ENCODE measurements at places on chromosomes 7 and 10. TPM values are rescaled to one million over a fixed set of nuclear protein-coding genes. Genes with fewer than 3 reads are reported as not detected.

ZPBP gene
- total RNA-seq = not detected

SPDYE11 gene
- not detected for total RNA-seq

H2BK1 gene
- total RNA-seq = not detected

ASZ1 gene
- not detected for total RNA-seq

PCGF5 gene
- total RNA-seq = 57.7 TPM

ANXA8 gene
- total RNA-seq = not detected

- peaks cover 2% of the 10 kb centered on the region for H3K36me3 ChIP-seq
- DNase-seq = no peak
- H3K27me3 ChIP-seq = no peaks in the 10 kb centered on the region
- no peak overlapping the region for H3K27ac ChIP-seq
These were observed 6.8 kb downstream of the LMBR1 start for GRCh38 chr7:156886020-156886795.

GRCh38 chr10:66575251-66575855 is 350.5 kb upstream of the LRRTM3 start:
- no peak for DNase-seq
- no peaks in the 10 kb centered on the region for H3K36me3 ChIP-seq
- H3K27me3 ChIP-seq = no peaks in the 10 kb centered on the region
- no peaks in the 10 kb centered on the region for H3K4me1 ChIP-seq

GRCh38 chr10:92702301-92702916 is 12.7 kb downstream of the HHEX start:
- DNase-seq = no peak
- H3K36me3 ChIP-seq = no peaks in the 10 kb centered on the region
- peaks cover 18% of the 10 kb centered on the region for H3K4me1 ChIP-seq
- H3K27me3 ChIP-seq = peaks cover 48% of the 10 kb centered on the region
- no peak overlapping the region for H3K4me3 ChIP-seq
- no peak overlapping the region for H3K27ac ChIP-seq

DNA sequence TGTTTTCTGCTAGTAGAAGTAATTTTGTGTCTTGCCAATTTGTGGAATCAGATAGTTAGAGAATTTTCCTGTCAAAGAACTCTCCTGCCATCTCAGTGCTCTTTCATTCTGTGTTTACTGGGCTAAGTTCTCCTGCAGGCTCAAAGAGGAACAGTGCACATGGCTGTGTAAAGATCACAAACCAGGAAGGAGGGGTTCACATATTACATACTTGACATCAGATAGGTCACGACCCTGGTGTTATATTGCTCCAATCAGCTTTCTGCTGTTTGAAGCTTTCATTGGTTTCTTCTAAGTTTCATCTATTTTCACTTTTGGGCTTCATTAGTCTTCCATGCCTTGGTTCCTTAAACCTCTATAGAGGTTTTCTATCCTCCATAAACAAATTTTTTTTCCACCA is 13.5 kb upstream of the ELMO1 start:
- no peak for DNase-seq
- no peak overlapping the region for H3K27ac ChIP-seq
- no peaks in the 10 kb centered on the region for H3K36me3 ChIP-seq
- H3K27me3 ChIP-seq = no peaks in the 10 kb centered on the region
- H3K4me3 ChIP-seq = no peak overlapping the region

DNA sequence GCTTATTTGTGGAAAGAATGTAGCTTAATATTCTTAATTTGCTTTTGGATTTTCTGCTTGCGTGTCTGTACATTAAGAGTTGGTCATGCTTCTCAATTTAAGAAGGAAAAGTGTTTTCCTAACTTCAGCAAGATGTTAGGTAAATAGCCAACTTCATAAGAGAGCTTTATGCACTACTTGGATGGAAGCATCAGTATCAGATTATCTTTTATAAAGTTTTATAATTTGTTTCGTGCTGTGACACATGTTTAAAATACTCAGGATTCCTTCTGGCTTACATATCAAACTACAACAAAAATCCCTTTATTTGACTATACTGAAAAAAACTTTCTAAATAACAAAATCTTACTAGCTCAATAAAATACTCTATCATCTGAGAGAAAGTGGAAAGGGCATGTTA is 34.8 kb upstream of the AGR2 start:
- no peaks in the 10 kb centered on the region for H3K27me3 ChIP-seq
- DNase-seq = no peak
- H3K27ac ChIP-seq = no peak overlapping the region
- no peaks in the 10 kb centered on the region for H3K36me3 ChIP-seq
- H3K4me3 ChIP-seq = no peak overlapping the region

- H3K27me3 ChIP-seq = no peaks in the 10 kb centered on the region
- no peak overlapping the region for H3K4me3 ChIP-seq
- no peaks in the 10 kb centered on the region for H3K4me1 ChIP-seq
- peak; percentile 63 for DNase-seq
- H3K36me3 ChIP-seq = no peaks in the 10 kb centered on the region
These were observed 14.0 kb downstream of the LRGUK start for GRCh38 chr7:134140889-134141867.

GRCh38 chr7:18313965-18314364 is 181.6 kb upstream of the HDAC9 start:
- H3K4me3 ChIP-seq = no peak overlapping the region
- no peaks in the 10 kb centered on the region for H3K36me3 ChIP-seq
- DNase-seq = no peak
- H3K4me1 ChIP-seq = no peaks in the 10 kb centered on the region
- H3K27me3 ChIP-seq = no peaks in the 10 kb centered on the region

GRCh38 chr7:107803009-107803610 is at the start of gene SLC26A3:
Gene SLC26A3, minus strand, starts transcription at chr7:107803223. Its CDS starts 8,714 bp downstream, at chr7:107794509.
- no peaks in the 10 kb centered on the region for H3K27me3 ChIP-seq
- no peak within 1 kb of the TSS for H3K27ac ChIP-seq
- no peak within 1 kb of the TSS for H3K4me3 ChIP-seq
- H3K36me3 ChIP-seq = no peaks in the 10 kb centered on the region
- no peaks in the 10 kb centered on the region for H3K4me1 ChIP-seq

GRCh38 chr7:134698481-134698880 is 51.8 kb downstream of the BPGM start:
- H3K36me3 ChIP-seq = no peaks in the 10 kb centered on the region
- no peaks in the 10 kb centered on the region for H3K27me3 ChIP-seq
- no peak overlapping the region for H3K27ac ChIP-seq
- no peak for DNase-seq
